ENCODE measurements at places on chromosomes 6 and 20. TPM values are rescaled to one million over a fixed set of nuclear protein-coding genes. Genes with fewer than 3 reads are reported as not detected.
A peak's percentile ranks its signal among the peaks of the same experiment; 100 is the strongest.

GRCh38 chr6:13808801-13809200 lies 5.6 kb downstream of the MCUR1 start:
- DNase-seq, result no peak

- DNase-seq, result no peak
These were observed 13.1 kb downstream of the BRPF3 start for GRCh38 chr6:36209606-36210005.

- no peak for DNase-seq
These were observed 3.3 kb upstream of the TREM1 start for GRCh38 chr6:41289815-41290214.

DNA sequence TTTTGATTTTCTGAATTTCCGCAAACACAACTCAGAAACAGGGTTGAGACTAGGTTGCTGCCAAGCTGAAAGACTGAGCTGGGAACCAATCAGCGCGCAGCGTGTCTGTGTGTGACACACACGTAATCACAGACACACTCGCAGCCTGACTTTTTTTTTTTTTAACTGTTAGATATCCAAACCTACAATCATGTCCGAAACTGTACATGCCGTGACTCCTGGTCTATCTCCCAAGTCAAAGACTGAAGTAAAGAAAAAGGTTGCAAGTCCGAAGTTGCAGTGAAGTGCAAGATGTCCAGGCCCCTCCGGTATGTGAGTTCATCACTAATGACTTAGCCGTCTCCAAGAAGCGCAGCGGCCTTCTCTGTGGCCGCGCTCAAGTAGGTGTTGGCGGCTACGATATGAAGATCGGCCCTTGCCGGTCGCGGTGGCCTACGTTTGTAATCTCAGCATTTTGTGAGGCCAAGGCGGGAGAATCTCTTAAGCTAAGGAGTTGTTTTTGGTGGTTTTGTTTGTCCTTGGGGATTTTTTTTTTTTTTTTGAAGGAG lies 108.2 kb downstream of the HFE start:
- DNase-seq, result peak; percentile 87

GRCh38 chr20:19110285-19110684 lies 102.2 kb upstream of the SLC24A3 start:
- DNase-seq, result no peak

Gene ULBP1
- polyA plus RNA-seq, result 1.9 TPM
